Activated CD8-positive, alpha-beta T cell treated with anti-CD3 and anti-CD28 coated beads for 36 hours (primary cell): ENCODE measurements at places on chromosomes 16 and 17. TPM values are rescaled to one million over a fixed set of nuclear protein-coding genes. Genes with fewer than 3 reads are reported as not detected.

Gene AIPL1
- total RNA-seq = not detected

GRCh38 chr16:22190081-22190775 is 15.8 kb upstream of the EEF2K start:
- H3K27ac ChIP-seq = peak overlapping the region; percentile 100
- peak overlapping the region; percentile 94 for H3K4me3 ChIP-seq
- H3K4me1 ChIP-seq = peaks cover 54% of the 10 kb centered on the region
- H3K36me3 ChIP-seq = peaks cover 10% of the 10 kb centered on the region
- H3K27me3 ChIP-seq = no peaks in the 10 kb centered on the region

DNA sequence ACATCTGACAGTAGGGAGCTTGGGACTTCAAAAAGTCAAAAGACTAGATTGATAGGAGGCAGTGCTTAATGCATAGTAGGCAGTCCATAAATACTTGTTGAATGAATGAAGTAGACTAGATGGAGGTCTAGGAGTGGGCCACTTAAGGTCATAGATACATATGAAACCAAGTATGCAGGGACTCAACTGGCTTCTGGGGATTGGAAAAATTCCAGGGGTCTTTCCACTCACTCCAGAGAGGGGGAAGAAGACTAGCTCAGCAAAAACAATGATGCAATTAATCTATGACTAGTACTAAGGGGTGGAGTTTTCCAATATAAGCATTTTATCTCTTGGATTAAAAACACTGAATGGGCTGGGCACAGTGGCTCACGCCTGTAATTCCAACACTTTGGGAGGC is 298.3 kb upstream of the XYLT1 start:
- H3K36me3 ChIP-seq = no peaks in the 10 kb centered on the region
- no peaks in the 10 kb centered on the region for H3K4me1 ChIP-seq
- H3K4me3 ChIP-seq = no peak overlapping the region
- no peak for DNase-seq
- H3K27ac ChIP-seq = no peak overlapping the region
- peaks cover 12% of the 10 kb centered on the region for H3K27me3 ChIP-seq

DNA sequence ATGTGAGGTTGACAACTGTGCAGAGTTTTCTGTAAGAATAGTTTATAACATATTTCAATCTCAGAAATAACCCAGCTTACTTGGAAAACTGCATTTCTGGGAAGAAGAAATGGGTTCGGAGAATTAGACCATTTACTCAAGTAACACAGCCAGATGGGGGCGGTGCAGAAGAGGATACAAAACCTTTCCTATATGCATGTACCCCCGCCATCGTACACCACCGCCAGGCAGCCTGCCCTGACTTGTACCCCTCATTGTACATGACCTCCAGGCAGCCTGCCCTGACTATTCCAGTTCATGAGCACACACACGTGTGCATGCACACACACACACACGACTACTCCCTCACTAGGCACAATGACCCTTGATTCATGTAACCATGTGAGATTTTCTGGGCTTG is 154.0 kb downstream of the C16orf78 start:
- peak overlapping the region; percentile 66 for H3K4me3 ChIP-seq
- H3K27ac ChIP-seq = peak overlapping the region; percentile 54
- DNase-seq = peak; percentile 16
- peaks cover 9% of the 10 kb centered on the region for H3K4me1 ChIP-seq

- no peak overlapping the region for H3K4me3 ChIP-seq
- no peak overlapping the region for H3K27ac ChIP-seq
- H3K27me3 ChIP-seq = peaks cover 2% of the 10 kb centered on the region
- DNase-seq = no peak
Observed at GRCh38 chr17:73924909-73925186, 278.6 kb upstream of the RPL38 start.

DNA sequence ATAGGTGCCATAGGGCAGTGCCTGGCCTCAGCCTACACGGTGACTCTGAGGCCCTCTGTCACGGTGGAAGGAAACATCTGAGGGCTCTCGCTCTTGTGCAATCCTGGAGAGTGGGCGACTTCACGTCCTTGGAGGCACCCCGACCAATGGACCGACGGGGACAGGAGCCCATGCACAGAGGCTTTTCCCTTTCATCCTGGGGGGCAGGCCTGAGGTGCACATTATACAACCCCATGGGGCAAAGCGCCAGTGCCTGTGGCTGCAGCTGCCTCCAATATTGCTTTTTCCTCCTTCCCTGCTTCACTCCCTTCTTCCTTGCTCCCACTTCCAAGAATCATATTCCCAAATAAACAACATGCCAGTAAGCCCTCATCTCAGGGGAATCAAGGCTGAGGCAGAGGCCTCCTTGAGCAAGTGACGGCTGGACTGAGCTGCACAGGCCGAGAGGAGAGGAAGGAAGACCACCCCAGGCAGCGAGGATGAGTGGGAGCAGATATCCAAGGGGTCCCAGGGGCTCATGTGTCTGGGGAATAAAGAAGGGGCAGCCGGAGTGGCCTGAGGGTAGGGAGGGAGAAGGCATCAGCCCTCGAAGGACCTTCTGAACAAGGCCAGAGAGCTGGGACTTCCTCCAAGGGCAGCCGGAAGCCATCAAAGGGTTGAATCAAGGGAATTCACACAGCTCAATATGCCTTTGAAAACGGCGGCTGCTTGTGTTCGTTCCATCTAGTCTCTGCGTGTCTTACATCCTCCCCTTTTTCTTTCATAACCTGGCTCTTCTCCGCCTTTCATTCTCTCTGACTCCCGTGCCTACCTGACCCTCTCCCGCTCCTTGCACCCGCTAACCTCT is 42.6 kb upstream of the RPL38 start:
- H3K27me3 ChIP-seq = peaks cover 4% of the 10 kb centered on the region
- DNase-seq = no peak
- H3K27ac ChIP-seq = no peak overlapping the region
- H3K36me3 ChIP-seq = no peaks in the 10 kb centered on the region
- peaks cover 2% of the 10 kb centered on the region for H3K4me1 ChIP-seq

Gene TRAPPC2L
- total RNA-seq = 61.9 TPM

DNA sequence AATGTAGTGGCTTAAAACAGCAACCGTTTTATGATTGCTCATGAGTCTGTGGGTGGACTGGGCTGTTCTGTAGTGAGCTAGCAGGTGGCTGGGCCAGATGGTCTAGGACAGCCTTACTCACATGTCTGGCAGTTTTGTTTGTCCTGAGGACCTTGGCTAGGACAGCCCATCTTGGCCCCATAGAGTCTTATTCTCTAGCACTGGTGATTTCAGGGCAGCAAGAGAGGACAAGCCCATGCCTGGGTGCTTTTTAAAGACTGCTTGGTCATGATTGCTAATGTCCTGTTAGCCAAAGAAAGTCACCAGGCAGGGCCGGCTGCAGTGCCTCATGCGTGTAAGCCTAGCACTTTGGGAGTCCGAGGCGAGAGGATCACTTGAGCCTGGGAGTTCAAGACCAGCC is 139.8 kb downstream of the KATNIP start:
- no peak for DNase-seq
- no peak overlapping the region for H3K27ac ChIP-seq
- H3K4me1 ChIP-seq = no peaks in the 10 kb centered on the region
- no peak overlapping the region for H3K4me3 ChIP-seq
- H3K36me3 ChIP-seq = no peaks in the 10 kb centered on the region

DNA sequence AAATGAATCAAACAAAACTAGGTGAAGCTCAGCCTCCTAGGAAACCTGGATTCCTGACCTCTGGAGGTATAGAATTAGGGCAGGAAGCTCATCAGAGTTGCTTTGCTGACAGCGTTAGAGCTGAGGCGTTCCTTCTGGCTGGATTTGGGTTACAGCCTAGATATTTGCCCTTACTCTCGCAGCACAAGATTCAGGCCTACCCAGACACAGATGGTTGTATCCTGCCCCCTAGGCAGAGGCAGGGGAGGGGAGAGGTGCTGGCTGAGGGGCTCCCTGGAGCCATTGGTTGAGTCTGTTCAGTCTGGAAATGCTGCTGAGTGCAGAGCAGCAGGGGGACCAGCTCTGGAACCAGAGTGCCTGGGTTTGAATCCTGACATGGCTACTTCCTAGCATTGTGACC is 78.4 kb downstream of the MPRIP start:
- H3K27ac ChIP-seq = peak overlapping the region; percentile 93
- H3K4me3 ChIP-seq = no peak overlapping the region
- peaks cover 86% of the 10 kb centered on the region for H3K4me1 ChIP-seq
- no peak for DNase-seq
- H3K27me3 ChIP-seq = no peaks in the 10 kb centered on the region
- H3K36me3 ChIP-seq = peaks cover 2% of the 10 kb centered on the region

DNA sequence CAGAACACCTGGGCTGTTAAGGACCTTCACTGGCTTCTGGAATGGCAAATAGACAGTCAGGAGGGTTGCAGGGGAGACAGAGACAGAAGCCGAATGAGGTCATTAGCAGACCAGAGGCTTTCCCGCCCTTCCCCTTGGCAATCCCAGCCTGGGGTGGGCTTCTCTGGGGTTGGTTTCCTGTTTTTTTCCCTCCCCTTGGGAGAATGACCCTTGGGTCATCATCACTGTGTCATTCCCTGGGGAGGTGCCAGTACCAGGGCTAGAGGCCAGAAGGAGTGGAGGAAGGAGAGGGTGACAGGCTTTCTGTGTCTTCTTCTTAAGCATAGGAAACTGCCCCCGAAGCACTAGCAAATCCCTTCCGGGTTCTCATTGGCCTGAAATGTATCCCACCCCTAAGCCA is 42.9 kb upstream of the IL21R start:
- H3K27me3 ChIP-seq = no peaks in the 10 kb centered on the region
- DNase-seq = no peak
- H3K36me3 ChIP-seq = peaks cover 94% of the 10 kb centered on the region
- peaks cover 23% of the 10 kb centered on the region for H3K4me1 ChIP-seq
- H3K4me3 ChIP-seq = no peak overlapping the region

- H3K4me1 ChIP-seq = no peaks in the 10 kb centered on the region
- H3K4me3 ChIP-seq = no peak overlapping the region
- peaks cover 3% of the 10 kb centered on the region for H3K27me3 ChIP-seq
- no peak for DNase-seq
- no peaks in the 10 kb centered on the region for H3K36me3 ChIP-seq
Observed at GRCh38 chr16:82040296-82040695, 5.2 kb downstream of the HSD17B2 start.

DNA sequence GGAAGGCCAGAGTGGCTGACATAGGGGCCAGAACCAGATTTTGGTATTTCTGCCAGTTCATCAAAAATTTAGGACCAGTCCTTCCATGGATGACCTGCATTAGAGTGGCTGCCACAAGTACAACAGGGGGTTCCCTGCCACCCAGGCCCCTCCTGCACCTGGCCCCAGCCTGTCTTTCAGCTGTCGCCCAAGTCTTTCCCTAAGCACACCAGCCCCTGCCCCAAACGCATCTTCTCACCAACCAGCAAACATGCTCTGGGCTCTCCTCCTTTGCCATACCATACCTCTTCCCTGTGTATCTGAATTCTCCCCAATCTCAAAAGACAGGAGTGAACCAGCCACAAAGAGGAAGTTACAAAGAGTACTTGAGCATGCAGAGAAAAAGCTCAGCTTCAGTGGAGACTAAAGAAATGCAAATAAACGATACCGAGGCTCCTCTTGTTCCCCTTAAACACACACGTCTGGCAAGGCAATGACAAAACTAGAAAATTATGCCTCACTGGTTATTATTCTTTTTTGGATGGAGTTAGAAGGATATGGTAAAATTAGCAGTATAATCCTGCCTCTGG is 130.6 kb downstream of the DYNLRB2 start:
- H3K27me3 ChIP-seq = no peaks in the 10 kb centered on the region
- peaks cover 5% of the 10 kb centered on the region for H3K36me3 ChIP-seq
- H3K27ac ChIP-seq = no peak overlapping the region
- peaks cover 17% of the 10 kb centered on the region for H3K4me1 ChIP-seq
- DNase-seq = no peak
- H3K4me3 ChIP-seq = no peak overlapping the region

Gene FGF11
- total RNA-seq = 16.6 TPM

GRCh38 chr17:57823469-57824401 is 26.1 kb downstream of the MRPS23 start:
- no peaks in the 10 kb centered on the region for H3K36me3 ChIP-seq
- no peaks in the 10 kb centered on the region for H3K27me3 ChIP-seq
- H3K4me3 ChIP-seq = no peak overlapping the region
- no peak for DNase-seq
- H3K27ac ChIP-seq = no peak overlapping the region
- H3K4me1 ChIP-seq = no peaks in the 10 kb centered on the region

- peaks cover 28% of the 10 kb centered on the region for H3K27me3 ChIP-seq
- H3K4me3 ChIP-seq = no peak overlapping the region
- peaks cover 8% of the 10 kb centered on the region for H3K4me1 ChIP-seq
- H3K36me3 ChIP-seq = no peaks in the 10 kb centered on the region
Observed at GRCh38 chr16:79768276-79768970, 167.9 kb upstream of the MAF start.

DNA sequence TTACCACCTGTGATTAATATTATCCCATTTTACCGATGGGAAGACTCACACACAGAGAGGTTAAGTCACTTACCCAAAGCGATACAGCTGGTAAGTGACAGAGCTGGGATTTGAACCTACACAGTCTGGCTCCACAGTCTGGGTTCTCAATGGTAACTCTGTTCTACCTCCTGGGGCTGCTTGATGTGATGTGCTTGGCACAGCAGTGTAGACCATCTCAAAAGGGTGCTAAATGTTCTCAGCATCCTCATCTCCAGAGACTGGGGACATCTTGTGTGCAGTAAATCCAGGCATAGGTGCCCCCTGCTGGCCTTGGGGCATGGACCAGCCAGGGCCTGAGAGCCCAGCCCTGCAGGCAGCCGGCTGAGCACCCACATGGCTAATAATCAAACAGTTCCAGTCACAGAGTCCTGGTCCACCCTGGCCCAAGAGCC is 15.4 kb upstream of the KATNB1 start:
- H3K4me1 ChIP-seq = peaks cover 2% of the 10 kb centered on the region
- peak; percentile 78 for DNase-seq
- no peaks in the 10 kb centered on the region for H3K36me3 ChIP-seq
- H3K27me3 ChIP-seq = no peaks in the 10 kb centered on the region
- no peak overlapping the region for H3K27ac ChIP-seq

GRCh38 chr17:17681187-17681743 is at the start of gene RAI1:
Gene RAI1 (plus strand): TSS chr17:17681458. CDS start chr17:17792949, 111,491 bp downstream.
- H3K27ac ChIP-seq = peak within 1 kb of the TSS; percentile 91
- peak within 1 kb of the TSS; percentile 80 for H3K4me3 ChIP-seq
- peaks cover 38% of the 10 kb centered on the region for H3K4me1 ChIP-seq
- no peaks in the 10 kb centered on the region for H3K27me3 ChIP-seq
- H3K36me3 ChIP-seq = peaks cover 3% of the 10 kb centered on the region

DNA sequence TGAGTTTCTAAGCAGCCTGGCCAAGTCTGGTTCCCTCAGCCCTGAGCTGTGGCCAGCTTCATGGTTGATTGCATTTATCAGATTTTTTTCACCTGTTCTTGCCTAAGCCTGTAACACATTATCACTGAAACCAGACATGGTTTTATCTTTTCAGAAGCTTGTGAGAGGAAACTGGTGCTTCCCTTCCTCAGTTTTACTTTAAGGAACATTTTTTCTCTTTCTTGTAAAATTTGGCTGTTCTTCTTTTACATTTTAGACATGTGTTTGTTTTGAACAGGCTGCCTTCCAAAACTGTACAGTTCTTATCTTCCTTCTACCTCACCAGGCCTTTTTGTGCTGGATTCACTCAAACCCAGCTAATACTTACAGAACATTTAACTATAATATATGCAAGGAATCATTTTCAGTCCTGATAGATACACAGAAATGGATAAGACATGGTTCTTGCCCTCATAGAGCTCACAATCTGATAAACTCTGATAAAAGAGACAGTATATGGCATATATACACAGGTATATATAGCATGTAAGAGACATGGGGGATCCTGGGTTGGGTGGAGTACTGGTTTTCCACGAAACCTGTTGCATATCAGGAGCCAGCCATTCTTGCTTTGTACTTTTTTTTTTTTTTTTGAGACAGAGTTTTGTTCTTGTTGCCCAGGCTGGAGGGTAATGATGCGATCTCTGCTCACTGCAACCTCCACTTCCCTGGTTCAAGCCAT is 44.5 kb downstream of the ZNRF1 start:
- H3K4me1 ChIP-seq = peaks cover 5% of the 10 kb centered on the region
- no peak overlapping the region for H3K27ac ChIP-seq
- peaks cover 1% of the 10 kb centered on the region for H3K36me3 ChIP-seq
- DNase-seq = no peak
- no peak overlapping the region for H3K4me3 ChIP-seq
